Activated T-cell treated with anti-CD3 and anti-CD28 coated beads, Interleukin-2, amount 50 U/mL, for 48 hours (primary cell): ENCODE measurements at places on chromosomes 2 and 18.

GRCh38 chr2:226888378-226888965, 52.6 kb downstream of the RHBDD1 start:
- DNase-seq: no peak

- no peak for DNase-seq
Measured at GRCh38 chr2:133498662-133499585, 69.3 kb downstream of the NCKAP5 start.

DNA sequence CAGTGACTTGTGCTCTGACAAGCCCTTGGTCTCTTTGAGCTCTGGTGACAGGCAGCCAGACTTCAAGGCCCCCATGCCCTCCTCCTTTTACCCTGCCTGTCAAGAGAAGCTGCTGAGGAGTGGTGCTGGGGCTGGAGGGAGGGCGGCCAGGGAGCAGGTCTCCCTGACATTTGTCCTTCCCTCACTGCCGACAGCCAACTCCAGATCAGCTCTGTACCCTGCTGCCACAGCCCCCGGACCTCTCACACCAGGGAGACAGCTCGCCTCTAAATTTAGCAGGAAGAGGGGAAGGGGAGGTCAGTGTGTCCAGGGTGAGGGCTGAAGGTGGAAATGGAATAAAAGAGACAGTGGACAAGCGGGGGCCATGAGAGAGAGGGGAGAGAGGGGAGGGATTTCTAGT, 155.8 kb downstream of the TDRD15 start:
- no peak for DNase-seq

GRCh38 chr18:74899554-74899953, 301.9 kb downstream of the ZNF407 start:
- no peak for DNase-seq

- no peak for DNase-seq
Measured at GRCh38 chr2:72109291-72109690, 38.4 kb downstream of the CYP26B1 start.

GRCh38 chr18:59742325-59743111, 45.3 kb upstream of the CCBE1 start:
- no peak for DNase-seq

GRCh38 chr2:17849275-17849674, 29.2 kb upstream of the KCNS3 start:
- no peak for DNase-seq

GRCh38 chr2:46645681-46646162, 166.4 kb downstream of the TMEM247 start:
- no peak for DNase-seq

- no peak for DNase-seq
Measured at GRCh38 chr2:230721712-230722111, 9.1 kb downstream of the CAB39 start.

DNA sequence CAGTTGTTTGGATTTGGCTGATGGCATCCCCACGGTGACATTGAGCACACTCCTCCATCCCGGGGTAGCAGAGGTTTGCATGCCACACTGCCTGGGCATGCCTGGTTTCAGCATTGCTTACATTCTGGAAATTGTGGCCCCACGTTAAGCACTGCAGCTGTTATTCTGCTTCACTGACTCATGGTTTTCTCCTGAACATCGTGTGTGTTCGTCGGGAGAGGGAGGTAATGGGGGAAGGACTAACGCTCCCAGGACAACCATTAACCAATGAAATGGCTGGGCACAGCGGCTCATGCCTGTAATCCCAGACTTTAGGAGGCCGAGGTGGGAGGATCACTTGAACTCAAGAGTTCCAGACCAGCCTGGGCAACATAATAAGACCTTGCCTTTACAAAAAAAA, 28.2 kb upstream of the YWHAQ start:
- no peak for DNase-seq

- DNase-seq: no peak
Measured at GRCh38 chr2:147855977-147856376, 11.1 kb downstream of the ACVR2A start.
